ENCODE measurements at places on chromosomes 3 and 15. TPM values are rescaled to one million over a fixed set of nuclear protein-coding genes. Genes with fewer than 3 reads are reported as not detected.

Gene CLDN11
- 0.06 TPM for total RNA-seq

Gene THRB
- 1.2 TPM for total RNA-seq

Gene SYNPR
- total RNA-seq, result not detected

Gene ARGFX
- total RNA-seq, result not detected

Gene UCN2
- total RNA-seq, result 0.29 TPM

Gene COL6A5
- not detected for total RNA-seq

Gene CNTN6
- total RNA-seq, result 0.37 TPM

Gene SEMA3G
- 0.29 TPM for total RNA-seq

Gene SI
- total RNA-seq, result not detected

Gene GOLGA6L22
- not detected for total RNA-seq

Gene NMNAT3
- total RNA-seq, result not detected

Measured in H4 (cell line).